ENCODE measurements at places on chromosomes 1 and 21.

- peak; percentile 28 for DNase-seq
Measured at GRCh38 chr1:154208677-154209388, 2.7 kb upstream of the CFAP141 start.

GRCh38 chr1:18869847-18870594 lies 10.6 kb upstream of the TAS1R2 start:
- DNase-seq, result no peak

DNA sequence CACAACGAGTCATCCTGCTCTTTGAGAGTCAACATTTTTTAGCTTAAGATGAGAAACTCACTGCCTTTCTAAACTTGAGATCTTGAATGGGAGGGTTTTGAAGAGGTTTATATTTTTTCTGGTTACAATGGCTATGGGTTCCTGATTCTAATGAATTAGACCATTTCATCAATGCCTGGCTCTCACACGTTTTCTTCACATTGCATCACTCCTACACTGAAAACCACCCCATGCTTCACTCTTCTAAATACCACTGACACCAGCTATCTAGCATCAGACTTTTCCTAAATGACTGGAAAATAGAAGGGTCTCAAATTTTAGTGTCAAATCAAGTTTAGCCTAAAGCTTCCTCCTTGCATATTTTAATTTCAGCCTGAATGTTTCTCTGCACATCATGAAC lies 606.1 kb upstream of the USP24 start:
- DNase-seq, result no peak

DNA sequence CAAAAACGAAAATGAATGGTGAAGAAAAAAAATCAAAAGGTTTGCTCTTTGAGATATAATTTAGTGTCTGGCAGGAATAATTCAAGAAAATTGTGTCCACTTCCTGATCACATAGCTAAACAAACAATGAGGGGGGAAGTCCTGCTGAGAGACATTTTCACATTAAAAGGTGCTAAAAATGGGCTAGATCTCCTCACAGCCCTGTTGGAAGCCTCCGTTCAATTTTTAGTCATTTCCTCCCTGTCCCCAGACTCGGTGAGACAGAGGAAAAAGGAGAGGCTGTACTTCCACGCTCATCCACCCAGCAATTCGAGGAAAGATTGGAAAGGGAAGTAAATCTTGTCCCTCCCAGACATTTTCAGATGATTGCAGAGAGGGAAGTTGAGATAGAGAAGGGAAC lies 103.7 kb downstream of the BARHL2 start:
- DNase-seq, result no peak

- DNase-seq, result peak; percentile 15
Measured at GRCh38 chr21:42153746-42154145, 65.2 kb upstream of the ABCG1 start.

- DNase-seq, result no peak
Measured at GRCh38 chr1:108192581-108192980, 7.6 kb downstream of the SLC25A24 start.

GRCh38 chr1:94094469-94095111 lies 26.4 kb downstream of the ABCA4 start:
- no peak for DNase-seq

GRCh38 chr1:41333146-41333784 lies 28.0 kb upstream of the FOXO6 start:
- DNase-seq, result peak; percentile 50

- no peak for DNase-seq
Measured at GRCh38 chr1:88736633-88737248, 52.7 kb downstream of the PKN2 start.

DNA sequence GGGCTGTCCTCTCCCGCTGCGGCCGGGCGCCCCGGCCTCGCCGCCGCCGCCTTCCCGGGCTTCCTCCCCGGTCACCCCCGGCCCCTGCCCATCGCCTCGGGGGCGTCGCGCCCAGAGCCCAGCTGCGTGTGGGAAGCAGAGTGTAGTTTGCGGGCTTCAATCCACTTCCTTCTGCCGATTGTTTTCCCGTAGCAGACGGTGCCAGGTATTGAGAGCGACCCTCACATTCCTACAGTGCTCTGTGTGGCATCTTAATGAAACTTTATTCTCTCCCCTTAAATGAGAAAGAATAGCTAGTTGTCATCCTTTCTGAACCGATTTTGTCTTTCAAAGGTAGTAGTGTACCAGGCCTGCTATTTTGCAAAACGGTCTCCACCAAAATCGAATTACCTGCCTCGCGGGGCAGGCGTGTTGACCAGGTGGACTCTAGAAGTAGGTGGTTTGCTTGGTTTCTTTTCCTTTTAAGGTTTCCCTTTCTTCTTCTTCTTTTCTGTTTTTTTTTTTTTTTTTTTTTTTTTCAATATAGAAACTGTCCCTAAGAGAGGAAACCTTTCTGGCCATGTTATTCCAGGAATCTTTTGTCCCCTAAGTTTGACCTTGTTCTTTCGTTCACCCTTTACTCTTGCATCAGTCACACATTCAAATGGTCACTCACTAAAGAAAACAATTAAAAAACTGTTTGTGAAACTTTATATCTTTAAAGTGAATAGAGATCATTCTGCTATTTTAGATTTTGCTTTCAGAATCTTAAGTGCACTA lies 881 bp downstream of the USP25 start:
- peak; percentile 74 for DNase-seq

GRCh38 chr1:168832661-168833060 lies 103.7 kb upstream of the DPT start:
- DNase-seq, result no peak

GRCh38 chr1:201191653-201192260 lies 1.1 kb downstream of the IGFN1 start:
- no peak for DNase-seq

DNA sequence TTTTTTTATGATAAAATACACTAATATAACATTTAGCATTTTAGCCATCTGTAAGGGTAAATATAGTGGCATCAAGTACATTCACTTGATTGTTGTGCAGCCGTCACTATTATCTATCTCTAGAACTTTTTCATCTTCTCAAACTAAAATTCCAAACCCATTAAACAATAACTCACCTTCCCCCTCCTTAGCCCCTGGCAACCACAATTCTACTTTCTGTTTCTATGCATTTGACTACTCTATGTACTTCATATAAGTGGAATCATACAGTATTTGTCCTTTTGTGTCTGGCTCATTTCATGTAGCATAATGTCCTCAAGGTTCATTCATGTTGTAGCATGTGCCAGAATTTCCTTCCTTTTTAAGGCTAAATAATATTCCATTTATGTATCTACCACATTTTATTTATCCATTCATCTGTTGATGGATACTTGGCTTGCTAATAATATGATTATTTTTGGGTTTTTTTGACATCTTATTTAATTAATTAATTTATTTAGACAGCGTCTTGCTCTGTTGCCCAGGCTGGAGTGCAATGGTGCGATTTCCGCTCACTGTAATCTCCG lies 69.6 kb upstream of the MACF1 start:
- DNase-seq, result no peak

GRCh38 chr1:157995583-157996169 lies 2.2 kb downstream of the KIRREL1 start:
- no peak for DNase-seq

GRCh38 chr1:6688757-6689156 lies 12.9 kb downstream of the DNAJC11 start:
- no peak for DNase-seq

GRCh38 chr1:163307479-163308171 lies 14.1 kb upstream of the NUF2 start:
- no peak for DNase-seq

- DNase-seq, result no peak
Measured at GRCh38 chr21:41582866-41583265, 74.9 kb upstream of the TMPRSS2 start.

GRCh38 chr1:115793162-115793561 lies 24.6 kb upstream of the CASQ2 start:
- no peak for DNase-seq

- DNase-seq, result no peak
Measured at GRCh38 chr1:89739013-89739843, 81.6 kb upstream of the LRRC8D start.

DNA sequence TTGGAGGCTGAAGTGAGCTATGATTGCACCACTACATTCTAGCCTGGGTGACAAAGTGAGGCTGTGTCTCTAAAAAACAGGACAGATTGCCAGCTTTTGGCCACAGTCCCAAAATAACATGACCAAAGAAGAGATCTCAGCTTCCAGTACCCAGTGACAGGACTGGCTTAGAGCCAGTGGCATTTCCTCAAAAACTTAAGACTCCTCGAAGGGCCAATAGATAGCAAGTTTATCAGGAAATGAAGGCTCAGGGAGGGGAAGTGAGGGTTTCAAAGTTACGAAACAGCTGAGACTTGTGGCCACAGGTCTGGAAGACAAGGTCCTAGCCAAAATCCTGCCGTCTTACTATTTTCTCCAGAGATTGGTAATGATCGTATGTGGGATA lies 6.3 kb upstream of the TMEM39B start:
- no peak for DNase-seq

DNA sequence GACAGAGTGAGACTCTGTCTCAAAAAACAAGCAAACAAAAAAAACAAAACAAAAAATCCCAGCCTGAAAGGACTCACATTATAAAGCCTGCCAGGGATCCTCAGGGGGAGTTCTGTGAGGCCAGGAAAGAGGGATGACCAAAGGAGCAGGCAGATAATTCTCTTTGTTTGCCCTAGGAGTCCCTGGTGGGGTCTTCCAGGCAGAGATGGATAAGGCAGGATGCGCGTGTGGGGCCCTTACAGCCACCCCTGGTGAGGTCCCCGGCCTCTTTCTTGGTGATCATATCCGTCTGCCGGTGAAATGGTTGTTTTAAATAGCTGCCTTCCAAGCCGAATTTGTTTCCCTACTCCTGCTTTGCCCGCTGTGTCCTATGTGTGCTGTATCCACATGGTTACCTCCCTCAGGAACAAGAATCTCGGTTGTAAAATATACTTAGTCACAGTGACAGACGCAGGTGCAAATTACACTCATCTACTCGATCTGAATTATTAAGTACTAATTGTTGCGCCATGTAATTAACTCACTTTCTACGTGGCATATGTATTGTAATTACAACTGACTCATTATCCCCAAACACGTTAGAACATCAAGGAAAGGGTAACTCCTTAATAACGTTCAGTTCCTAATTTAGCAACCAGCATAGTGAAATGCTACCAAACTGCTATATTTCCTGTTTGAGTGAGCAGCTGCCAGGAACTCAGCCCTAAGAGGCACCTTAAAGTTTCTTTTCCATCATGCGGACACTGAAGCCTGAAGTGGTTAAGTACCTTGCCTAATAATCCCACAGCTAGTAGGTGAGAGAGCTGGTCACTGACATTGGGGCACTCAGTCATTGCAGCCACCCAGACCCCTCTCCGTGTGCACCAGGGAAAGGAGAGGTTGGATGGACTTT lies 106.4 kb downstream of the ZSCAN20 start:
- no peak for DNase-seq

- DNase-seq, result no peak
Measured at GRCh38 chr1:179926850-179927205, 27.8 kb upstream of the CEP350 start.

DNA sequence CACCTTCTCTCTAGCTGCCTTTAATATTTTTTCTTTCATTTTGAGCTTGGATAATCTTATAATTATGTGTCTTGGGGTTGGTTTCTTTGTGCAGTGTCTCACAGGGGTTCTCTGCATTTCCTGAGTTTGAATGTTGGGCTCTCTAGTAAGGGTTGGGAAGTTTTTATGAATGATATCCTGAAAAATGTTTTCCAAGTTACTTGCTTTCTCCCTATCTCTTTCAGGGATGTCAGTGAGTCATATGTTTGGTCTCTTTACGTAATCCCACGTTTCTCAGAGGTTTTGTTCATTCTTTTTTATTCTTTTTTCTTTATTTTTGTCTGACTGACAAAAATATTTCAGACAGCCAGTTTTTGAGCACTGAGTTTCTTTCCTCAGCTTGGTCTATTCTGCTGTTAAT lies 55.4 kb upstream of the CCDC190 start:
- DNase-seq, result no peak

DNA sequence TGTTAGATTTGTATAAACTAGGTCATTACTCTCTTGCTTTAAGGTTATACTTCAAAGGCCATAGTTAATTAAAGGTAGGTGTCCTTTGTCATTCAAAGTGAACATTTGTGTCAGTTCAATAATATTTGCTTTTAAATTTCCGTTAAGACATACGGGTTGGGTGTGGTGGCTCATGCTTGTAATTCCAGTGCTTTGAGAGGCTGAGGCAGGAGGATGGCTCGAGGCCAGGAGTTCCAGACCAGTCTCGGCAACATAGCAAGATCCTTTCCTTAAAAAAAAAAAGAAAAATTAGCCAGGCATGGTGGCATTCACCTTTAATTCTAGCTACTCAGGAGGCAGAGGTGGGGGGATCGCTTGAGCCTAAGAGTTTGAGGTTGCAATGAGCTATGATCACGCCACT lies 80.4 kb downstream of the KIF26B start:
- no peak for DNase-seq

- no peak for DNase-seq
Measured at GRCh38 chr1:39842030-39842678, 41.1 kb downstream of the TRIT1 start.

DNA sequence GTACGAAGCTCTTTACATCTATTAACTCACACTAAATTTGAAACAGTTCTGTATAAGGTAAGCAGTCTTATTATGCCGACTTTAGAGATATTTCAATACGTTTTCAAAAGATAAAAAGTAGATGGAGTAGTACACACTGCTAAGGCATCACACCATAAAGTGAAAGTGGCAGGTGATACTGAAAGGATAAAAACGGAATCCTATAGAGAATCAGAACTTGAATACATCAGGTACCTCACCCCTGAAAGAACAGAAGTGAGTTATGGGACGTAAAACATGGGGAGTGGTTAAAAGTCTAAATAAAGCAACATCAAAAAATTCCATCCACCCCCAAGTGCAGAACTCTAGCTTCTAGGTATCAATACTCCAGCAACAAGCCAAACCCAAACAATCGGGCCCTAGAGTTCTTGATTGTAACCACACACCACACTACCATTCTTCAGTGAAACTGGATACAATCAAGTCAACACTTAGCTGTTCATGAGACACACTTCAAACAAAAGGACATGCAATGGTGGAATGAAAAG lies 142.6 kb downstream of the SMYD3 start:
- DNase-seq, result no peak

DNA sequence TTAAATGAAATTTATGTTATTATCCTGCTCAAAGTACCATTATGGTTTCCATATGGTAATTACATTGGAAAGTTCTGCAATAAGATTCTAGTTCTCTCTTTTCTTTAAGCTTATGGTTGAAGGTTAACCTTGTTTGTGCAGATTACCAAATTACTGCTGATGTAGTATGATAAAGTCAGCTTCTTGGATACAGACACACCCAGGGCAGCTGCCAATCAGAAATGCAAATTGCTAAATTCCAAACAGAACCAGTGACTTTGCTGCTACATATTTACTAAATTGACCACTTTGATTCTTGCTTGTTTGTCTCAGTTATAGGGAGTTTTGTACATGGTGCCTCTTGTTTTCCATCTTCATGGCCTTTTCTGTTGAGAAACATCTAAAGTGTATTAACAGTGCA lies 26.5 kb downstream of the GNAT2 start:
- no peak for DNase-seq

DNA sequence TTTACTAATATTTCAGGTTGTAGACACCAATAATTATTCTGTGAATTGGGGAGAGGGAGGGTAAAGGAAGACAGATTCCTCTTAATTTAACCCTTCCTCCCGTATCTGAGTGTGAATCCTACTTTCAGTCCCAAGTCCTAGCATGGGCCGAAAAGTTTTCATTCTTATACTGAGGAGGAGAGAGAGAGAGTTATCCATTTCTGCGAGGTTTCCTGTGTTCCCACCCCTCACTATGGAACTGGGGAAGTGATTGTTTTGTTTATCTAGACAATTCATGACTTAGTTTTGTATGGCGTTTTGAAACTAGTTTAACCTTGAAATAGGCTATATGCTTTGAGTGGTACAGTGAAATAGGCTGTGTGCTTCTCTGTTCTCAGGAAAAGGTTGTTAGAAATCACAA lies 134.0 kb upstream of the DPYD start:
- no peak for DNase-seq
